Substantia nigra (tissue), 51 donors: ENCODE measurements at places on chromosomes 7 and 10.

- no peak for DNase-seq
Measured at GRCh38 chr10:508726-509125, 180.7 kb downstream of the DIP2C start.

GRCh38 chr7:75808106-75808505 is 5.5 kb downstream of the CCL24 start:
- DNase-seq = no peak

DNA sequence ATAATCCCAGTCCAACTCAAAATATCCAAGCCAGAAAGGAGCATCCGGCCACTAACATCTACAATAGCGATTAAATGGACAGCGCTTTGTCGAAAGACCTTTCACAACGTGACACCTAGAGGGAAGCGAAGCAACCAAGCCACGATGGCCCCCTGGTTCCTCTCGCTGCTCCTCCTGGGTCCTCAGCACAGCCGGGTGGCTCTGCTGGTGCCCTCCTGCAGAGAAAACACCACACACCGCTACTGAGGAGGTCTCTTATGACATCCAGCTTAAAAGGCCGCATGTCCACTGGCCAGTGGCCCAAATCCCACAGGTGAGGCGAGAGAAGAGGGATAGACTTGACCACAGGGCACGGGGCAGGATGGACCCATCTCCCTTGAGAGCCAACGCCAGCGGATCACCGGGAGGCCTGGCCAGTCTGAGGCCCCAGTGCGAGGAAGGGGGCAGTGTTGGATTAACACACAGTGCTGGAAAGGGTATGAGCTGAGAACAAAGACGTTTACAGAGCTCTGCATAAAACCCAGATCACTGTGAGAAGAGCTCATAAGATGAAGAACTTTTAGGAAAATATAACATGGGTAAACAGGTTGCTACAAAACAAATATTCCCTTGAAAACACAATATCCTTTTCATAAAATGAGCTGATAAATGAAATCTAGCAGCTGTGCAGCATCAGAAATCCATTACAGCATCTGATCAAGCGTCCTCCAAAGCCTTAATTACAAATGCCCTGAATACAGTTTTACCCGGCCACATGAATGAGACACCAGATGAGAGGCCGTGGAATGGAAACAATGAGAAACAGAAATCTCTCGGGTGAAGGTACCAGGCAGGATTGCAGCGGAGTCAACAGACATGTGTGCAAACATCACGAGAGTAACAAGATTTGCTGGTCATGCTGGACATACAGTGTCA is 236.7 kb downstream of the DIP2C start:
- peak; percentile 63 for DNase-seq

GRCh38 chr7:19362099-19362498 is 216.9 kb upstream of the FERD3L start:
- DNase-seq = no peak

- no peak for DNase-seq
Measured at GRCh38 chr10:63409465-63410027, 56.2 kb downstream of the JMJD1C start.

- DNase-seq = no peak
Measured at GRCh38 chr7:45219801-45220435, 62.3 kb downstream of the RAMP3 start.

GRCh38 chr10:71818674-71819260 is 32.3 kb downstream of the PSAP start:
- no peak for DNase-seq

GRCh38 chr7:10237306-10237705 is 736.4 kb upstream of the PHF14 start:
- no peak for DNase-seq

GRCh38 chr7:137965942-137966640 is 35.8 kb downstream of the CREB3L2 start:
- DNase-seq = no peak

DNA sequence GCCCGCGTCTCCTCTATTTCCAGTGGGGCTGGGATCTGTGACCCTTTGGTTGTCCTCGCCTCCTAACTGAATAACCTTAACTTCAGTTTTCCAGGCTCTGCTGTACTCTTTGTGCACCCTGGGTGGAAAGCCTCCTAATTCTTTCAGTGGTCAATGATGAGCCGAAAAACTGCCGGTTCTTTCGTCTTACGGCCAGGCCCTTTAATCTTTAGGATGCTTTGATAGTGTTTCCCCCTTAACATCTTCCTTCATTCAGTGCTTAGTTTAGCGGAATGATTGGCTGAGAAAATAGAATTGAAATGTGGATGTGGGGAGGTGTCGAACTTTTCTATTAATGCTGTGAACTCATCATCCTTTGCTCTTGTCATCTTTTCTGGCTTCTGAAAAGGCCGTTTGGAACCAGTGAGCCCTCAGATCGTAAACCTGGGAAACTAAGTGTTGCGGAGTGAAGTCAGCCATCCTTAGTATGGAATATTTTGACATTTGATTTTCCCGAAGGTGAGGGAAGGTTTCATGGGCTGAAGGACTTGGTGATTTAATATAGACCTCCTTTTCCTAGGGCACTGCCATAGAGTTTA is 847 bp downstream of the GARS1 start:
- no peak for DNase-seq

- no peak for DNase-seq
Measured at GRCh38 chr7:106405697-106406141, 120.9 kb upstream of the NAMPT start.

DNA sequence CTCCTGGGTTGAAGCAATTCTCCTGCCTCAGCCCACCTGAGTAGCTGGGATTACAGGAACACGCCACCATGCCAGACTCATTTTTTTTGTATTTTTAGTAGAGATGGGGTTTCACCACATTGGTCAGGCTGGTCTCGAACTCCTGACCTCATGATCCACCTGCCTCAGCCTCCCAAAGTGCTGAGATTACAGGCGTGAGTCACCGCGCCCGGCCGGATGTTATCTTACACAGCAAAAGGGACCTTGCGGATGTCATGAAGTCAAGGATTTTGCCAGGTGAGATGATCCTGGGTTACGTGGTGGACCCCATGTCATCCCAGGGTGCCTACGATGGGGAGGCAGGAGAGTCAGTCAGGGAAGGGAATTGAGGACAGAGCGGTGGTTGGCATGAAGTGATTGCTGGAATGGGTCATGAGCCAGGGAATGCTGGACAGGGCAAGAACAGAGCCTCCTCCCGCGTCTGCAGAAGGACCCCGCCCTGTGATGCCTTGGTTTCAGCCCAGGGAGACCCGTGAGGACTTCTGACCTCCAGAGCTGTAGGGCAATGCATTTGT is 8.7 kb upstream of the UBE3C start:
- no peak for DNase-seq

GRCh38 chr10:18378766-18379165 is 238.5 kb downstream of the CACNB2 start:
- peak; percentile 61 for DNase-seq

GRCh38 chr7:34392972-34393371 is 265.0 kb upstream of the NPSR1 start:
- no peak for DNase-seq

DNA sequence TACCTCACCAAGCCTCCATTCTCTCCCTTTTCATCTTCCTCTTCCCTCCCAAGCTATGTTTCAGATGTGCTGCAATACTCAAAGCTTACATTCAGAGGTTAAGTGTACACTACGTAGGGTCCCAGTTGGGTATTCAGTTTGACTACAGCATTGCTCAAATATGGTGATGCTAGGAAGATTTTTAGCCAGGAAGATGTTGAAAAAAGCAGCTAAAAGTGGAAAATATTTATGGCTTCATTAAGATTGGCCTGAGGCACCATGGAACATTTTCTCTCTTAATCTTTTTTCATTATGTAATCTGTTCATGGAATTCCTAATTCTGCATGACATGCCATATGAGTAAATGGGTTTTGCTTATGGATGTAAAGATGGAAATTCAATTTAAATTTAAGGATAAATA is 72.0 kb upstream of the ABCB5 start:
- DNase-seq = no peak

GRCh38 chr10:76632767-76633051 is 1004.9 kb downstream of the KCNMA1 start:
- DNase-seq = no peak

GRCh38 chr10:2476218-2476811 is 591.0 kb upstream of the PFKP start:
- DNase-seq = no peak

DNA sequence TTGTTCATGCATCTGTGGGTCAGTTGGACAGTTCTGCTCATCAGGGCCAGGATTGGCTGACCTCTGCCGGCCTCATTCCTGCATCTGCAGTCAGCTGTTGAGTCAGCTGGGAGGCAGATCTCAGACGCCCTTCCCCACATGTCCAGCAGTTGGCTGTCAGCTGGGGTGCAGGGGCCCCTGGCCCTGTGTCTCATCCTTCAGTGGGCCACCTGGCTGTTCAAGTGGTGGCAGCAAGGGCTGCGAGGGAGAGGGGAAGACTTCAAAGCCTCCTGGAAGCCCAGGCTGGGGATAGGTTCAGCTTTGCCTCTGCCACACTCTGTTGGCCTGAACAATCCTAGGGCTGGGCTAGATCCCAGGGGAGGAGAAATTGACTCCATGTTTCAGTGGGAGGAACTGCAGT is 33.2 kb downstream of the TACR2 start:
- no peak for DNase-seq

DNA sequence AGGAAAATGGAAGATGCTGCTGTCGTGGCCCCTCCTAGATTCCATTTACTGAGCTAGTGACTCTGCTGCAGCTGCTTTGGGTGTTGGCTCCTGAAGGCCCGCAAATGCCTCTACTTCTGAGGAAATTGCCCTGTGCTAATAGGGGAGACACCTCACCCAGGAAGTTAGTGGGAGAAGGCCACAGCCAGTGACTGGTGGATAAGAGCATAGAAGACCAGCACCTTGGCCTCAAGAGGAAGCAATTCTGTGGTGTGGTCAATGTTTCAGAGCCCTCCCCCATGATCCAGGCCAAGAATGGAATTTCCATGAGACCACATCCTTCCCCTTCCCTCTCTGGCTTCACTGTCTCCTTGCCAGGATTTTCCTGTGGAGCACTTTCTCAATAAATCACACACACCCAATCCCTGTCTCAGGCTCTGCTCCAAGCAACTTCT is 25.0 kb upstream of the FZD1 start:
- DNase-seq = no peak
